Transverse colon (tissue), 4 donors: ENCODE measurements at places on chromosomes 1 and 21.

GRCh38 chr21:21003701-21004100 lies 5.5 kb downstream of the NCAM2 start:
- DNase-seq = no peak

- no peak for DNase-seq
Observed at GRCh38 chr1:119632103-119632490, 16.0 kb downstream of the ZNF697 start.

- no peak for DNase-seq
Observed at GRCh38 chr1:9309991-9310390, 17.3 kb downstream of the SPSB1 start.

- DNase-seq = no peak
Observed at GRCh38 chr1:55512466-55512865, 297.3 kb upstream of the USP24 start.

- no peak for DNase-seq
Observed at GRCh38 chr1:156195853-156196252, 1.9 kb downstream of the SLC25A44 start.

GRCh38 chr21:38948377-38949069 lies 142.8 kb downstream of the ETS2 start:
- no peak for DNase-seq
